GM04503 (cell line): ENCODE measurements at places on chromosomes 11 and 22.

- no peak for DNase-seq
These were observed 310.8 kb upstream of the SORL1-AS1 start for GRCh38 chr11:121763526-121763925.

DNA sequence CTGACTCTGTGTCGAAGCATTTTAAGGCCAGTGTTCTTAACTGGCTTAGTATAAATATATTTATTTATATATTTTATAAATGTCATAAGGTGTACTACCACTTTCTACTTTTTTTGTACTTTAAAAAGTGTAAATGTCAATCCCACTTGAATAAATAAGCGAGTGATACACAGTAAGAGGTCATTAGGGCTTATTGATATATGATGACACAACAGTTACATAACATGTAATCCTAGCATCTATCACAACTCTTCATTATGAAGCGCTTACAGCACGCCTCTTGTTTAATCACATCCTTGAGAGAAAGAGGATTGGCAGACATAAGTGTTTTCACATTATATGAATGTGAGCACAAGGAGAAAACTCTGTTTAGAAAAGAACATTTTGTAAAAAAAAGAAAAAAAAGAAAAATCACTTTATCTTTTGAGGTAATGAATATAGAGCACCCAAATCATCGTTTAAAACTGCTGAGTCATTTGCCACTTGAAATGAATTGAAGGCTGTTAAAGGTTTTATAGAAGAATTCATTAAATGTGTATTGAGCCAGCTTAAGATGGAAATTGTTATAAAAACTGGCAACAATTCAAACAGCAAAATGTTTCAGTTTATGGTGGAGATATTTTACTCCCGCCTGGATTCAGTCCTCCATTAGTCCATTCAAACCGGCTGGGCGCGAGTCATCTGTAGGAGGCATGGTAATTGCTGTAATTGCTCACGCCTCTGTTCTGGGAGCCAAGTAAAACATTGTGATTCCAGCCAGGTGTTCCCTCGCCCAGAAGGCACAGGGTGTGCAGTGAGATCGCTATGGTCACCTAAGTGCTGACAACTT, 627.3 kb upstream of the KIRREL3 start:
- no peak for DNase-seq

GRCh38 chr11:61691380-61692156, 11.4 kb downstream of the DAGLA start:
- no peak for DNase-seq

GRCh38 chr11:65133724-65134123, 595 bp downstream of the SYVN1 start:
- DNase-seq: no peak

DNA sequence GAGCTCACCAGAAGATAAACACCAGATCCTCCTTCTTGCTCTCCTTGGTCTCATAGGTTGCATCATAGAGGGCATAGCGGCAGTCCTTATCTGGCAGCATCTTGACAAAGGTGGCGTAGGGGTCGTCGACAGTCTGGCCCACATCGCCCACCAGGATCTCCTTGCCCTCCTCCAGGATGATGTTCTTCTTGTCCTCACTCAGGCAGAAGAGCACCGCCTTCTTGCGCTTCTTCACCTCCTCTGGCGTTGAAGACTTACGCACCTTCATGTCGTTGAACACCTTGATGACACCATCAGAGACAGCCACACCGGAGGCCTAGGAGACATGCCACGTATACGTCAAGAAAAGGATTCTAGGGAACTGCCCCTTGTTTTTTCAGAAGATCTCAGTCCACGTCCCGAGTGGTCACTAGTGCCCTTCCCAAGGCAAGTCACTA, 2.0 kb downstream of the CFL1 start:
- no peak for DNase-seq

GRCh38 chr11:6268820-6269219, 9.2 kb downstream of the CCKBR start:
- no peak for DNase-seq

DNA sequence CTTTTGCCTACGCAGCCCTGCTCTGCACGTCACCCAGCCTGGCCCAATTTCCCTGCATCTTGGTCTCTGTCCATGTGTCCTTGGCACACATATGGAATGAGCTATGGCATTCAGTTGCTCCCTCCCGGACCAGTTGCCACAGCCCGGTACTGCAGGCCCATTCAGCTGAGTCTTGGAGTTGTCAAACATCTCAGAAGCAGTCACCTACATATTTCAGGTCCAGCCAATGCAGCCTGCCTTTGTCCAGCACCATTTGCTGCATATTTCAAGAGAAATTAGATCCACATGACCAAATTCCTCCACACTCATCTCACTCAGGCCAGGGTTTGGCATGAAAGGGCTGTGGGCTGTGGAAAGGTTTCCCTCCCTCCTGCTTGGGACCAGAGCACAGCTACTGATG, 76.8 kb downstream of the MN1 start:
- DNase-seq: no peak

GRCh38 chr11:105824457-105825013, 197.5 kb downstream of the MSANTD4 start:
- DNase-seq: no peak

- DNase-seq: no peak
These were observed 861.2 kb downstream of the OPCML start for GRCh38 chr11:132670921-132671675.
